Effector memory CD4-positive, alpha-beta T cell (primary cell): ENCODE measurements at places on chromosomes 5 and 9.

DNA sequence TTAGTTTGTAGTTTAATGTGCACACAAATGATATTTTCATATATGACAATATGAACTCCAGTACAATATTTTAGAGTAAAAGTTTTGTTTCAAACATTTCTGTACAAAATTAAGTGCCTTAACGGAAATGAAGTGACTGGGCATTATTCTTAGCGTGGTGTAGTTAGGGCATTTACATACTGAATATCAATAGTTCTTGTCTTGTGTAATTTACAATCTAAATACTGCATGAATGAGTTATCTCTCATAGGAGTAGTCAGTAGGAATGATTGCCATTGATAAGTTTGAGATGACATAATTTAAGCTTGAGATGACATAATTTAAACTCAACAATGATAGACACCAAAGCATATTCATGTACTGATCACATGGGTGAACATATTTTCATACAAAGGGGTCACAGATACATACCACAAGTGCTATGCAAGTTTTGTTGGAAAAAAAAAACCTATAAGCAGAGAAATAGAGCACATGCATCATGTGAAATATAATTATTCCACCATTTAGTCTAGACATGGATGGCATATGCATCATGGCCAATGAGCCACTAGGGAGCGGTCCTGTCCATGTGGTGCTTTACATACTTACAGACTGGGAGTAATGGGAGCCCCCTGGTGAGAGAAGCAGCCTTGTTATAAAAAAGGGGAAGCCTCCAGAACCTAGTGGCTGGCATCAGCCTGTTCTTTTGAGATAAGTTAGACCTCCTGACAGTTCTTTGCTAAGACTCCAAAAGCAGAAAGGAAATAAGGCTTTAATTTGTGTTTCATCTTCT is 1523.9 kb downstream of the MAT2B start:
- H3K27me3 ChIP-seq: no peaks in the 10 kb centered on the region
- no peaks in the 10 kb centered on the region for H3K36me3 ChIP-seq
- no peak overlapping the region for H3K4me3 ChIP-seq
- no peaks in the 10 kb centered on the region for H3K4me1 ChIP-seq
- DNase-seq: no peak

DNA sequence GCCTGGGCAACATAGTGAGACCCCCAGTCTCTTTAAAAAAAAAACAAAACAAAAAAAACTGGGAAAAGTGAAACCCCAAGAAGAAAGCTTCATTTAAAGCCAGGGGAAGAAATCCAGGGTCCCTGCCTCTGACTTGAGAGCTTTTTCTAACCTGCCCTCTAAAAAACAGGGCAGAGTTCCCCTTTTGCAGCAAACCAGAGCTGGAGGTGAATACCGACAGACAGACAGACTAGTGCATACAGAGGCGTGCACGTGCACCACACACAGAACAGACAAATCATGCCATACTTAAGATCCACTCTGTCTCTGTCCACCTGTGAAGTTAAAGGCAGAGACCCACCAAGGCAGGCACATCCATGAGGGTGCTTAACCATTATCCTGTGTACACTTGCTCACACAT is 11.7 kb upstream of the AQP3 start:
- H3K4me3 ChIP-seq: no peak overlapping the region
- peak overlapping the region; percentile 80 for H3K27ac ChIP-seq
- H3K36me3 ChIP-seq: peaks cover 32% of the 10 kb centered on the region
- DNase-seq: no peak

- no peak overlapping the region for H3K4me3 ChIP-seq
- no peaks in the 10 kb centered on the region for H3K36me3 ChIP-seq
- H3K27ac ChIP-seq: no peak overlapping the region
- peaks cover 5% of the 10 kb centered on the region for H3K4me1 ChIP-seq
Measured at GRCh38 chr5:159092332-159092687, 7.4 kb downstream of the EBF1 start.

- no peaks in the 10 kb centered on the region for H3K27me3 ChIP-seq
- DNase-seq: no peak
- no peak overlapping the region for H3K27ac ChIP-seq
- H3K4me3 ChIP-seq: no peak overlapping the region
- H3K4me1 ChIP-seq: no peaks in the 10 kb centered on the region
Measured at GRCh38 chr9:127826253-127826913, 23.7 kb downstream of the FPGS start.

DNA sequence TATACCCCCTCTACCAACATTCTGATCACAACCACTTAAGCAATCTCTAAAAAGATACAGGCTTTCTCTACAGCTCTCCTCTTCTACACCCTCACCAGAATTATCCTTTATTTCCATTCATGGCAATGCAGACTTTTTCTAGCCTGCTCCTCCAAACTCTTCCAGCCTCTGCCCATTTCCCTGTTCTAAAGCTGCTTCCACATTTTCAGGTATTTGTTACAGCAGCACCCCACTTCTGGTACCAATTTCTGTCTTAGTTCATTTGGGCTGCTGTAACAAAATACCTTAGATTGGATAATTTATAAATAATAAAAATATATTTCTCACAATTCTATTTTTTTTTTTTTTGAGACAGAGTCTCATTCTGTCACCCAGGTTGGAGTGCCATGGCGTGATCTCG is 53.0 kb upstream of the DNAH5 start:
- no peak for DNase-seq
- H3K4me3 ChIP-seq: no peak overlapping the region
- no peaks in the 10 kb centered on the region for H3K4me1 ChIP-seq
- H3K27ac ChIP-seq: no peak overlapping the region
- no peaks in the 10 kb centered on the region for H3K36me3 ChIP-seq
